Sciatic nerve (tissue), 2 donors: ENCODE measurements at places on chromosomes 11 and 22.

DNA sequence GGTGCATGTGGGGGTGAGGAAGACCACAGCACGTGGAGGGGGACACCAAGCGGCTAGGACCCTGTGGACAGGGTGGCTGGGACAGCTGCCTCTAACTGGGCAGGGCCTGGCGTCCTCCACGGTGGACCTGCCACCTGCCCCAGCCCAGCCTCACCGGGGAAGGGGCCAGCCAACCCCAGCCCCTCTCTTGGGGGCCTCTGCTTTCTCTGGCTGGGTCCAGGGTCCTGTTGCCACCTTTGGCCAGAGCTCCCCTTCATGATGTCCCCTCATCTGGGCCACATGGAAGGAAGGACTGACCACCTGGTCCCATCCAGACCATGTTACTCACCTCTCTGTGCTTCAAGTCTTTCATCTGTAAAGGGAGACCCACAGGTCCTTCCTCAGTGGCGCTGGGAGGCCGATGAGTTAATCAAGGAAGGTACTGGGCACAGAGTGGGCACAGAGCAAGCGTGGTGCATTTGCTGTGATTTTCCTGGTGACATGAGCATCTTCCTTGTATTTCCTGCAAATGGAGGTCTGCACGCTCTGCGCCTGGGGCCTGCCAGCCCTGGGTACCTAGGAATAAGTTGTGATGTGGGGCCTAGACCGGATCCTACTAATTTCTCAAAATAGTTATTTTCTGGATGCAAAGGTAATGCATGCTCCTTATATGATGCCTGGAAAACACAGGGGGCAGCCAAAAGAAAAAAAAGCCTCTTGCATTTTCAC lies 538.4 kb downstream of the TBC1D22A start:
- DNase-seq = no peak

GRCh38 chr11:126469311-126469710 lies 113.8 kb downstream of the ST3GAL4 start:
- DNase-seq = no peak

GRCh38 chr11:8098361-8098760 lies 17.4 kb downstream of the TUB start:
- no peak for DNase-seq

DNA sequence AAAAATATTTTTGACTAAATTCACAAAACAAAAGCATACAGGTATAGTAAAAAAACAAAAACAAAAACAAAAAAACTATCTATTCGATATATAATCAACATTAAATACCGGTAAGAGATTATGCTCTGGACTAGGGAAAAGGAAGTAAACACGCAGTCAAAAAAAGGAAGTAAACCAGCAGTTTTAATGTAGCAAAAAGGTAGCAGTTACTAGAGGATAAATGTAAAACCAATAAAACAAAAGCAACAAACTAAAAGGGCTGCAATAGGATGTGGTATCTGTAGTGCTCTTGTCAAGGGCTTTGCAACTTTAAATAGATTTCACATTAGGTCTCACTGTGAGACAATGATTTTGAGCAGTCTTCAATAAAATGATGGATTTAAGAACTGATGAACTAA lies 2.4 kb downstream of the TRIM22 start:
- no peak for DNase-seq

DNA sequence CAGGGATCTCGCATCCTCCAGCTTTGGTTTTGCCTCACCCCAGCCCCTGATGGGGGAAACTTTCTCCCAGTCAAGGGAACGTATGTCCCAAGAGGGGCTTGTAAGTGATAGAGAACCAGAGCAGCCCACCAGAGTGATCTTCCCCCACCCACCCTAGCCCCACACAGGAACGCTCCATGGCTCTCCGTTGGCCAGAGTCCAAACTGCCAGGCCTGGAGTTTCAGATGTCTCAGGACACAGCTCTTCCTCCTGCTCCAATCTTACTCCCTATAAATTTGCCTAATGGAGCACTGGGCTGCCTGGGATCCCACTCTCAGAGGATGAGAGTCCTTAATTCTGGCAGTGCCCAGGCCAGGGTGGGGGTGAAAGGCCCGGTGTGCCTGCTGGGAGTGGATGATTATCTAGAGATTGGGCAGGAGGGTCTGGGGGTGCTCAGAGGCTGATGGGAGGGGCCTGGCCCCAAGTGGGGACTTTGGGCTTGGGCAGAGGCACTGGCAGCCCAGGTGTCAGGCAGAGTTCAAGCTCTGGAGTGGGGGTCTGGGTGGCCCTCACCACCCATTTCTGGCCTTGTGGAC lies 79.9 kb downstream of the WNT7B start:
- DNase-seq = no peak

- DNase-seq = no peak
These were observed 10.5 kb upstream of the C11orf24 start for GRCh38 chr11:68282141-68282860.

GRCh38 chr11:7418061-7418460 lies 67.2 kb upstream of the OLFML1 start:
- DNase-seq = no peak

DNA sequence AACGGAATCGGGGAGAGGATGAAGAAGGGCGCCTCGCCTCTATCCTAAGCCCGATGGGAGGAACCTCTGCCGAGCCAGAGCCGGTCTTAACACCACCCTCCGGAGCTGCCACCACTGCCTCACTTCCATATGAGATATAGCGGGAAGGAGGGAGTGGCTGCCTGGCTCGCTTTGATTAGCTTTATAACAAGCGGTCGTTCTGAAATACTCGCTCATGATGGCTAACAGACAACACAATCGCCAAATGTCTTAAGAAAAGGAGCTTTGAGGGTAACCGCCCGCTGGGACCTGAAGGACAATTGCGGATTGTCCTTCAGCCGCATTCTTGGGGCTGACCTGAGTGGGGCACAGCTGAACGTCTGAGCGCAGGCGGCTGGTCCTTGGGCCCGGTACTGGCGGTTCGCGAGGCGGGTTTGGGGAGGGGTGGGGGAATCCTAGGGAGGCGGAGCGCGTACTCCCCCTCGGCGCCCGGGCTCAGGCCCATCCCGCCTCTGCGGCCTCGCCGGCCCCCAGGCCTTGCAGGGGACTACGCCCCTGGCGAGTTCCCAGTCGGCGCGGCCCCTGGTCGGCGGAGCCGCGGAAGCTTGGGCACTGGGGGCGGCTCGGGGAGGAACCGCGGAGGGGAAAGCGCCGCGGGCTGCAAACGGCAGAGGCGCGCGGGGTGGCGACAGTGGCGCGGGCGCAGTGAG lies at the start of gene PLAAT5:
TSS of gene PLAAT5 (minus strand) at position 617 of the 689 bp plus-strand sequence. CDS start at position 484, 133 bp downstream.
- peak; percentile 81 for DNase-seq

DNA sequence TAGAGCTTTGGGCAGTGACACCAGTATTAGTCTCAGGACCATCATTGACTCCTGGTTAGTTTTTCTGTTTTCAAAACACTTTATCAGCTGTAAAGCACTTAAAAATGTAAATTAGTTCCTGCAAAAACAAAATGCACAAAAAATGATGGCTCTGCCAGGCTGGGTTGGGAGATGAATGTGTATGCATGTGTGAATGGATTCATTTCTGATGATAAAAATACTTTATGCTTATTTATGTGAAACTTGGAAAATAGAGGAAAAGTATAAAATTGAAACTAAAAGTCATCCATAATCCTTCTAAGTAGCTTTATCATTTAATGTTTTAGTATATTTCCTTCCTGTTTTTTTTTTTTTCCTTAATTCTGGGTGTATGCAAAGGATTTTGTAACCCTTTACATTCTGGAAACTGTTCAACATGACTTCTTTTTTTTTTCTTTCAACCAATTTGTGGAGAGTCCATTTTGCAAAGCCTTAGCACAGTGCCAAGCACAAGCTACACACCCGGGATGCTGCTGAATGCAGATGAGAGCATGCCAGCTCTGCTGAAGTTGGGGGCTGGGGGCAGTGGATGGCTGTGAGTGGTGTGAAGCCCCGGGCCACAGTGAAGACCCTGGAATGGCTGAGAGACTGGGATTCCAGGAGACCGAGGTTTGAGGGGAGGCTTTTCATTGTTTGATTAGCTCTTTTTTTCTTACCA lies 37.6 kb downstream of the PTPRJ start:
- DNase-seq = no peak

DNA sequence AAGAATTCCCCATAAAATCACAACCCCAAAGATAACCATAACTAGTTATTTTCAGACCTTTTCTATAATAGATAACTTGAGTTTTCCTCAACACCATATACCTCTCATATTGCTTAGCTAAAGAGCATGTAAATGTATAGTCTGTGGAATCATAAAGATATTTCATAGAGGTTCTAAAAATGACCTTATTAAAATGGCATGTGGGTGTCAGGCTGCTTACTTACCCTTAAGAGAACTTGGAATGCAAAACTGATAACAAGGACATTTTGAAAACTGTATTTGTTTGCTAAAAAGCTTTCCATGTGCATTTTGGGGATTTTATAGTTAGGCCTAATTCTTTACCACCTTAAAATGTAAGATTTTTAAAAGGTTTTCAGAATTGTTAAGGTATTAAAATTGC lies 4.7 kb downstream of the SIK2 start:
- DNase-seq = no peak

DNA sequence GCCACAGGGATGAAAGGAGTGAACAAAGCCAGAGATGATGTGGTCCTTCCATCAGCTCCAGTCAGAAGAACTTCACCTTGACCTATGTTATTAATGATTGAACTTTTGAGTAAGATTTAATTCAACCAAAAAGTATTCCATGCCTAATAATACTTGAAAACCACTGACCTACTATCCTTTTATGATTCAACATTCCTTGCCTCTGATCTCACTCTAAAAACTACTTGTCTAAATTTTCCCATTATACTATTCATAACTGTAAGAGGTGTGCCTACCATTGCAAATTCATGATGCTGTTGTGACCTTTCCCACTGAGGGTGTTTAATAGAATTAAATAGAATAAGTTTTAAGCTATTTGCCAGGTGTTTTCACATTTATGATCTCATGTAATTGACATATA lies 164.7 kb upstream of the GUCY1A2 start:
- no peak for DNase-seq

DNA sequence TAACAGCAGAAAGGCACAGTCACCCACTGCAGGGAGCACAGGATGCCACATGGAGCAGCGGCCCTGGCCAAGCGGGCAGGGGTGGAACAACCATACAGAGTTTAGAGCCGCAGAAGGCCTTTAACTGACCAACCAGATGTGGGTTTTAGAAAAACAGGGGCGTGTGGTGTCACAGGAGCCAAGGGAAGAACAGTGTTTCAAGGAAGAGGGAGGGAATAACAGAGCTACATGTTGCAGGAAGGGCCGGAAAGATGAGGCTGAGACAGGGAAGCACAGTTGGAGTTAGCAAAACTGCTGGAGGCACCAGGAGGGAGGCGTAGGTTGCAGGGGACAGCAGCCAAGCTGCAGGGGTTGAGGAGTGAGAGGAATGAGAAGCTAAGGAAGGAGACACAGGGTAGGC lies 7.8 kb upstream of the NAA40 start:
- DNase-seq = no peak

DNA sequence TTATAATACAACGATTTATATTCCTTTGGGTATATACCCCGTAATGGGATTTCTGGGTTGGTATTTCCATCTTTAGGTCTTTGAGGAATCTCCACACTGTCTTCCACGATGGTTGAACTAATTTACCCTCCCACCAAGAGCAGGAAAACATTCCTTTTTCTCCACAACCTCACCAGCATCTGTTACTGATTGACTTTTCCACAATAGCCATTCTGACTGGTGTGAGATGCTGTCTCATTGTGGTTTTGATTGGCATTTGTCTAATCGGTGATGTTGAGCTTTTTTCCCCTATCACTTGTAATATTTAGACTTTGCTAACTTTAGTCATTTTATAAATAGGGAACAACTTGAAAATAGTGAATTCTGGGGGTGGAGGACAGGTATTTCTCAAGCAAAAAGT lies 58.1 kb downstream of the PPFIA1 start:
- no peak for DNase-seq

DNA sequence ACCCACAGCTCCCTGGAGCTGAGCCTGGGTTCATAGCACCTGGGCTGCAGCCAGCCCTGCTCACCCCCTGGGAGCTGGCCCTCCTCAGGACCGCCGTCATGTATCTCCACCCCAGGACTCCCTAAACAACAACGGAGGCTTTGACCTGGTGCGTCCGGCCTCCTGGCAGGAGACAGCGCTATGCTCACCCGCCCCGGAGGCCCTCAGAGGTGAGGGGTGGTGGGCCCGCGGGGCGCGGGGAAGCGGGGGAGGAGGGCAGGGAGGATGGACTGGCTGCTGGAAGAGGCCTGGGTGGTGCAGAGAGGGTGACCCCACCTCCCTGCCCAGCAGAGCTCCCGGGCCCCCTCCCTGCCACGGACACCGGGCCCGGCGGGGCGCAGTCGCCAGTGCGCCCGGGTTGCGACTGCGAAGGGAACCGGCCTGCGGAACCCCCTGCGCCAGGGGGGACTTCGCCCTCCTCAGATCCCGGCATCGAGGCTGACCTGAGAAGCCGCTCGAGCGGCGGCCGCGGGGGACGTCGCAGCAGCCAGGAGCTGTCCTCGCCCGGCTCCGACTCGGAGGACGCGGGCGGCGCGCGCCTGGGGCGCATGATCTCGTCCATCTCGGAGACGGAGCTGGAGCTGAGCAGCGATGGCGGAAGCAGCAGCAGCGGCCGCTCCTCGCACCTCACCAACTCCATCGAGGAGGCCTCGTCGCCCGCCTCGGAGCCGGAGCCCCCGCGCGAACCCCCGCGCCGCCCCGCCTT lies 3.1 kb downstream of the MAPK8IP2 start:
- no peak for DNase-seq
